Hippocampal formation (tissue), 2 donors: ENCODE measurements at places on chromosomes 16 and 17.

GRCh38 chr16:15639061-15639568, 3.8 kb downstream of the MARF1 start:
- no peak for DNase-seq

DNA sequence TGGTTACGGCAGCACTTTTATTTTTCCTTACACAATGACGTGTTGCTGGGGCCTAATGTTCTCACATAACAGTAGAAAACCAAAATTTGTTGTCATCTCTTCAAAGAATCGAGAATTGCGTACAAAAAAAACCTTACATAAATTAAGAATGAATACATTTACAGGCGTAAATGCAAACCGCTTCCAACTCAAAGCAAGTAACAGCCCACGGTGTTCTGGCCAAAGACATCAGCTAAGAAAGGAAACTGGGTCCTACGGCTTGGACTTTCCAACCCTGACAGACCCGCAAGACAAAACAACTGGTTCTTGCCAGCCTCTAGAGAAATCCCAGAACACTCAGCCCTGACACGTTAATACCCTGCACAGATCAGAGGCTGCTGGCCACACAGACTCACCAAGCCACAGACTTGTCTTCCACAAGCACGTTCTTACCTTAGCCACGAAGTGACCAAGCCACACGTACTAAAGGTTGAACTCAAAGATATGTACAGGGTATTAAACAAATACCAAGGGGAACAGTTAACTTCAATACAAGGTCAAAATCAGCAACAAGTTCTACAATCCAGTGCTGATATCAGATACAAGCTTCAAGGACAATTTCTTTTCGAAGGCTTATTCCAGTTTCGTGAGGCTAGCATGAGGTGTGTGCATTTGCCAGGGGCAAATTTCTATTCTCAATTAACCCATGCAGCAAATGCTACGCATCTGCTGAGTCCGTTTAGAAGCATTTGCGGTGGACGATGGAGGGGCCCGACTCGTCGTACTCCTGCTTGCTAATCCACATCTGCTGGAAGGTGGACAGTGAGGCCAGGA, 2.4 kb downstream of the ACTG1 start:
- DNase-seq, result no peak

DNA sequence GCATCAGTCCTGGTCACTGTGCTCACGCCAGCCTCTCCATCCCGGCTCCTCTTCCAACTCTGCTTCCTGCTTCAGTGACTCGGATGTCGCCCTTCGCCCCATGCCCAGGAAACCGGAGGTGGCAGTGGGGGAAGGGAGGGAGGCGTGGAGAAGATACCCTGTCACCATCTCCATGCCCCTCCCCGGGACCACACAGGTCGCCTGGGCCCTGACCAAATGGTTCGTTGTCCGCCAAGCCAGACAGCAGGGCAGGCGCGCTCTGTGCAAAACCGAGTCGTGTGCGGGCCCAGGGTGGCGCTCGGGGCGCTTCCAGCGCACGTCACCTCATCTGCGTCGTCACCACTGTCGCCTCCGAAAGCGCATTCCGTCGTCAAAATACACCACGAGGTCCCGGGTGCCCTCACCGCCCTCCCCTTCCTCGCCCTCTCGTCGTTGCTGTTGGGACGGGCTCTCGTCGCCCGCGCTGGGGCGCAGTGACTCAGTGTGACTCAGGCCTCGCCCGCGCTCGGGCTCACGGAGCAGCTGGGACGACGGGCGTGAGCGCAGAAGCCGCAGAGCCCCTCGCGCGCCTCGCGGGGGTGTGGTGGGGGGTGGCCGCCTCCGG, 39.2 kb downstream of the ZNF778 start:
- no peak for DNase-seq

DNA sequence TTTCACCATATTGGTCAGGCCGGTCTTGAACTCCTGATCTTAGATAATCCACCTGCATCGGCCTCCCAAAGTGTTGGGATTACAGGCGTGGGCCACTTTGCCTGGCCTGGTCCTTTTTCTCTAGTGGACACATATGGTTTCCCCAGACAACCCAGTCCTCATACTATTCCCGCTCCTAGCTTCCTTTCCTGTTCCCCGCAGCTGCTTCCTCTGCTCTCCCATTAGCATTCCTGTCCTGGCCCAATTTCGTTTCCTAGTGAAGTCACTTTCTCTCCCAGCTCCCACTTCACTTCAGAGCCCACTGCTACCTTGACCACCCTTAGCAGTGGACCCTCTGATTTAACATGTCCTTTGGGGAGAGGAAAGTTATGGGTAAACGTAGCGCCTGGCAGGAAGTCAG, 11.3 kb downstream of the KATNIP start:
- DNase-seq, result no peak

GRCh38 chr16:67212766-67213165, 13.8 kb downstream of the ELMO3 start:
- DNase-seq, result no peak

DNA sequence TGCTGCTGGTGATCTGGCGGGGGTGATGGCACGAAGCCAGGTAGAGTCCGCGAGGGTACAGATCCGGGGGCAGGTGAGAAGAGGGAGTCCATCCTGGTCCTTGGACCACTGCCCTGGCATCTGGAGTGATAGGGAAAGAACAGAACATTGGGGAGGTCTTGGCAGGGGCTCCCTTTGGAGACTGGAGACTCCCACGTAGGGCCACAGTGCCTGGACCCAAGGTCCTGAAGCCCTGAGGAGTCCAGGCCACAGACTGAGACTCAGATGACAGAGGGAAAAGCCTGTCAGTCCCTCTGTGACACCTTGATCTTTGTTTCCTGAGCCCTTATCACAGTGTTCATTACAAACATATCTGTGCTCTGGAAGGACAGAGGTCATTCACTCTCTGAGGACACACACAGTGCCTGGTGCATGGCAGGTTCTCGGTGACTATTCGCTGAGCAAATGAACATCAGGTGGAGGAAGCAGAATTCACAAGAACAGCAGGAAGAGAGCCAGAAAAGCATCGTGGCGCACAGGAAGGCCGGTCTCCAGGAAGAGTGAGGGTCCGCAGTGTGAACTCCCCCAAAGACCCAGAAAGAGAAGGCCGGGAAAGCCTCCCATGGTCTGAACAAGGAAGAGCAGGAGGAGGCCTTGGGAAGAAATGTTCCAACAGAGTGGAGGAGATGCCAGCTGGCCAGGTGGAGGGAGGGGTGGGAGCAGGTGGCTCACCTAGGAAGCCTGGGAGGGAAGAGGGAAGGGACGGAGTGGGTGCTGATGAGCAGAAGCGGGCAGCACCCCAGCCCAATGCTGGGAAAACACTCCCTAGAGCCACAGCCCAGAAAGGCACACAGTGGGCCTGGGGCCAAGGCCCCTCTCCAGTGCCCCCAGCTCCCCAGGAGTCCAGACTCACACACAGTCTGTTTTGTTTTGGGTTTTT, 20.5 kb downstream of the PEMT start:
- no peak for DNase-seq
